ENCODE measurements at places on chromosomes 4 and X.
A peak's percentile ranks its signal among the peaks of the same experiment; 100 is the strongest.

- DNase-seq = no peak
These were observed 110.1 kb upstream of the VEGFC start for GRCh38 chr4:176902710-176903323.

GRCh38 chr4:33751050-33751449 lies 2493.3 kb downstream of the ARAP2 start:
- no peak for DNase-seq

GRCh38 chrX:12977761-12978204 lies 2.9 kb downstream of the TMSB4X start:
- DNase-seq = no peak

- no peak for DNase-seq
These were observed 531.8 kb upstream of the GALNTL6 start for GRCh38 chr4:171281359-171281758.

DNA sequence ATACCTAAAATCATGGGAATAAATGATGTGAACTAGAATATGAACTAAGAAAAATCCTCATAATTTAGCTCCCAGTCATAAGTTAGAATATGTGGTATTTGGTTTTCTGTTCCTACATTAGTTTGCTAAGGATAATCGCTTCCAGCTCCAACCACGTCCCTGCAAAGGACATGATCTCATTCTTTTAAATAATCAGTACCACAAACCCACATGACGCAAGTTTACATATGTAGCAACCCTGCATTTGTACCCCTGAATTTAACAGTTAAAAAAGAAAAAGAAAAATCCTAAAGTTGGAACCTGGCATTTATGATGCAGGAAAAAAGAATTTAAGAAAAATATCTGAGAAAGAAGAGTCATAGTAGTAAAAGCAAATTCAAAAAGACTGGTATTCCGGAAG lies 13.3 kb downstream of the UBA6 start:
- no peak for DNase-seq

DNA sequence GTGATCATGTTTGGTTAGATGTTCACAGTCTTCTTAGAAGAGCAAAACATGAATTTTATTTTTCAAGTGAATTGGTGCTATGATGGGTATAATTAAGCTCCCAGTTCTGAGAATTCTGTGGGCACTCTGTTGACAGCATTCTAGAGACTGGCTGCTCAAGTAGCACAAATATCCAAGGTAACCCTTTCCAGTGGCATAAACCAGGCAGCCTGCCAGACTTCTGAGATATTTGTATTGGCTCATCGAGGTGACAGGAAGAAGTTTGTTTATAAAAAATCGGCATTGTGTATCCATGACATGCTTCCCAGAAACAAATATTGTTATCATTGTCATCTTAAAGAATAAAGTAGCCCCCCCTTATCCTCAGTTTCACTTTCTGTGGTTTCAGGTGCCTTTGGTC lies 28.3 kb downstream of the LANCL3 start:
- DNase-seq = no peak

DNA sequence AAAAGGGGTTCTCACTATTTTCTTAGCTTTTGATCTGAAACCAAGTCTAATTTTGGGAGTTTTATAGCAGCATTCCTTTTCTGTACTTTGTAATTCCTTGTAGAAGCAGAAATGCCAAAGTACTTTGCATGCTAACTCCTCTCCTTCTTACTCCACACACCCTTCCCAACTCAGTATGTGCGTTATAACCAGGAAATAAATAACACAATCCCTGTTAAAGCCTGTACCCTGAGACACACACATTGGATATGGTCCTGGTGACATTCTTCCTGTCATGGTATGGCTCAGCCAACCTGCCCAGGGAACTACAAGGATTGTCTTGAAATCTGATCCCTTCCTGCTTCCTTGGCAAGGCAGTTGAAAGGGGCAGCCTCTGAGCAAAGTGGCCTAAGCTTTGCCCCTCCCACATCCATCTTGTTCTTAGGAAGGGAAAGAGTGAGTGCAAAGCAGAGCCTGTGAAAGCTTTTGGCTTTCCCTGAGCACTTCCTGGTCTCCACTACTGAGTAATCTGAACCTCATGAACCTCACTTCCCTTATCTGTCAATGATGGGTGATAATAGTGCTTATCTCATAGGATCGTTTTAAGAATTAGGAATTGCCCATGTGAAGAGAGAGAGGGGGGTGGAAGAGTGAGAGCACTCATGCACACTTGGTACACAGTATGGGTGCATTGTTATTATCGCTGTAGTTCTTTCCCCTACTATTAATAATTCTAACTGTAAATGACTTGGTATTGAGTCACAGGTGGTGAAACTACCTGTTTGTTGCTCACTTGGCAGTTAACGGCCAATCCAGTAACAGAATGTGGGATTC lies 109.3 kb downstream of the AFF2 start:
- peak; percentile 9 for DNase-seq

DNA sequence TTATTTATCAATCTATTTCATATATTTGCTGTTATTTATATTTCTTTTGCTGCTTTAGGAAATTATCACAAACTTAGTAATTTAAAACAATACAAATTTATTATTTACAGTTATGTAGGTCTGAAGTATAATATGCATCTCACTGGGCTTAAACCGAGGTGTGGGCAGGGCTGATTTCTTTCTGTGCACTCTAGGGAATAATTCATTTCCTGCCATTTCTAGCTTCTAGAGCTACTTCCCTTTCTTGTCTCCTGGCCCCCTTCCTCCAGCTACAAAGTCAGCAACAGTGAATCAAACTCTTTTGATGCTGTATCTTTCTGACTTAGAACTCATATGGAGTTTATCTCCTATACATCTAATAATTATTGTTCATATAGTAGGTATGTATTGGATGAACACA lies 303.5 kb upstream of the ARSJ start:
- DNase-seq = no peak

GRCh38 chr4:105107095-105107856 lies 39.4 kb upstream of the TET2 start:
- DNase-seq = no peak

All from memory B cell (primary cell).